Activated effector memory CD4-positive, alpha-beta T cell treated with anti-CD3 and anti-CD28 coated beads, Interleukin-2, amount 50 U/mL, for 16 hours (primary cell): ENCODE measurements at places on chromosomes 16 and 17.

DNA sequence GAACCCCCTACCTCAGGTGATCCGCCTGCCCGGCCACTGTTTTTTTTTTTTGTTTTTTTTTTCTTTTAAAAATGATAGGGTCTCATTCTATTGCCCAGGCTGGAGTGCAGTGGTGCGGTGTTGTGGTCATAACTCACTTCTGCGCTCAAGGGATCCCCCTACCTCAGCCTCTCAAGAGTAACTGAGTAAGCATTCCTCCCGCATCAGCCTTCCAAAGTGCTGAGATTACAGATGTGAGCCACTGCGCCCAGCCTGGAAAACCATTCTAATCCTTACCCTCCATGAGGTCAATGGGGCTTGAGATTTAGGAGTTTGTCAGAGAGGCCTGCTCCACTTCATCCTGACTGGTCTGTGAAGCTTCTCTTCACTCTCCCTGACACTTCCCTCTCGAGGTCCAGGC lies 12.5 kb downstream of the ERAL1 start:
- no peak for DNase-seq

GRCh38 chr17:48514477-48514876 lies 16.3 kb downstream of the HOXB1 start:
- DNase-seq = no peak

GRCh38 chr17:59341922-59342321 lies 10.5 kb downstream of the YPEL2 start:
- DNase-seq = peak; percentile 21

DNA sequence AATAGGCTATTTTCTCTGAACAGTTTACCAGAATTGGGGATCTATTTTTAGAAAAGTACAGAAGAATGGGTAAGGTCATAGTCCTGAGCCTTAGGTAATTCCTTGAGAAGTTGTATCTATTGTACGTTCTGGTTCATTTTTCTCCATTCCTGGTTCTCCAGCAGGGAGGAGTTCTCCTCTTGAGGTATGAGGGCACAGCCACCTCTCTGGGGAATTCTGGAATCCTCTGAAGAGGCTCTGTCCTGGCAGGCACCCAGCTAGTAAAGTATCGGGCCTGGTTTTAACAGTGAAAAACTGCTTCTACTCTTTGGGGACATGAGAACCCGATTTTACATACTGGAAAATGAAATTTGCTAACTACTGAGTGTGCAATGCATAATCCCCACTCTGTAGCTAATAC lies 19.6 kb upstream of the PMFBP1 start:
- DNase-seq = no peak

DNA sequence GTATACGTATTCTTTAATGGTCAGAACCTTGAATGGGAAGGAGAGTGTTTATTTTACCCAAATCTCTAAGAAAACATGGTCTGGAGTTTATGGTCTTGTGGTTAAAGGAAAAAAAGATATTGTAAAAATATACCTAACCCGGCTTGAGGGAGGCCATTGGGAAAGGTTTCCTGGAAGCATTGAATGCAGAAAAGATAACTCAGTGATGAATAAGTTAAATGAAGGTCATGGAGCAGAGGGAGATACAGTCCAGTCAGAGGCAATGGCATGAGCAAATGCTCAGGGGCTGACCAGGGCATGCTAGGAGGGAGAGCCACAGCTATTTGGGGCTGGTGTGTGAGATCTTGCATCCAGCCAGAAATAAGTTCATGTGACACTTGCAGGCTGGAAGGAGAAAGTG lies 430.4 kb upstream of the CDH5 start:
- no peak for DNase-seq

GRCh38 chr16:89570342-89570923 lies 5.1 kb upstream of the CPNE7 start:
- no peak for DNase-seq

DNA sequence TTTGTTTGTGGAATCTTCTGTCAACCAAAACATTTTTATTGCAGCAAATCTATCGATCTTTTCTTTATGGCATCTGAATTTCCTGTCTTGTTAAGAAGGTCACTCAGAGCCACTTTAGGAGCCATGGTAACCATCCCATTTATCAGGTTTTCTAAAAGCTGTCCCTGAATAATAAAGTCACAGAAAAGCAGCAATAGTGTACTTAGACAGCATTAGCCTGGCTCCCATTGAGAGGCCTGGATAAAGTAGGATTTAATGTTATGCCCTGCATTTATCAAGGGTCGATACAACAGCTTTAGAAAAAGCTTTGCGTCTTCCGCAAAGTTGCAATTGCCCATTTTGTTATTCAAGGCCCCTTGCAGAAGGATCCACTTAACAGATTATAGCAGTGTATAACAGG lies 10.1 kb upstream of the CD300LF start:
- no peak for DNase-seq

- DNase-seq = no peak
Measured at GRCh38 chr17:31275116-31275515, 21.9 kb downstream of the OMG start.
